Motor neuron (in vitro differentiated cells): ENCODE measurements at places on chromosomes 5 and 9. TPM values are rescaled to one million over a fixed set of nuclear protein-coding genes. Genes with fewer than 3 reads are reported as not detected.

DNA sequence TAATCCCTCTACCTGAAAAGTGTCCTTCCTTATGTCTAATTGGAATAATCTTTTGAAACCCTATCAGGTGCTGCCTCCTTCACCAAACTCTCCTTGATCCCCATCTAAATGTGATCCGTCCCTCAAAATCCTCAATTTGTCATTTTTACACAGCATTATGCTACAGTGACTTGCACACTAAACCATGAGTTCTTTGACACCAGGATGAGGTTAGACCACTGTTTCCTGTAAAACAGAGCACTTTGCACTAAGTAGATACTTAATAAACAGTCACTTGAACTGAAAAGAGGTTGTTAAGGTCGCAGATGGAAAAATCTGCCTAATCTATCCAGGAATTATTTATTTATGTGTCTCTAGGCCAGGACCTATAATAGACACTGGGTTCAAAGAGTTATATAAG, 44.2 kb upstream of the TLX3 start:
- no peak for ATAC-seq

The CHMP5 gene
- 73.1 and 74.3 TPM in 2 replicates for total RNA-seq

DNA sequence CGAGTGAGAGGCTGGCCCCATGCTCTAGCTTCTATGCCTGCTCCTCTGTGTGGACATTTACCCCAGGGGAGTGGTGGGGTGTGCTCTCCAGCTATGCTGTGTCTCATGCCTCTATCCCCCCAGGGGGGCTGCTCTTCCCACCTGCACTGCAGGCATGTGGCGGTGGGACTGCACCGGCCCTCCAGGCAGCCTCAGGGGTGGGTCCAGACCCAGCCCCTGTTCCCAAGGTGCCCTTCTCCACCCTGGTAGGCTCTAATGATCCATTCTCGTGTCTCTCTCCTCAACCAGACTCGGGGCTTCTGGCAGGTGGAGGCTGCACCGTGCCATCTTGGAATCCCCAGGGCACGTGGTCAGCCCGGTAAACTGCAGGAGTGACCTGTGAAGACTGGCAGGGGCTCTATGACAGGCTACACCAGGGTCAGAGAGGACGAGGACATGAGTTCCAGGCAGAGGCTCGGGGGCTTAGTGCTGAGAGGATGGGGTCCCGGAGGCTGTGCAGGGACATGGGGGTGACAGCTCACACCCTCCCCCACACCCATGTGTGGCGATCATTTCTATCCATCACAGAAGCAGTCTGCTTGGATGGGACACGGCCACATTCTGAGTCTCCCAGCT, 22.7 kb upstream of the COL5A1 start:
- ATAC-seq: no peak

The C9 gene
- not detected in 2 replicates for total RNA-seq

The GRAMD2B gene
- total RNA-seq: 0.33 and 0.63 TPM in 2 replicates

The FBXL17 gene
- 30.0 and 34.6 TPM in 2 replicates for total RNA-seq

The WNT8A gene
- not detected in 2 replicates for total RNA-seq

The DMRT2 gene
- 0.45 and 0.78 TPM in 2 replicates for total RNA-seq

The BARHL1 gene
- 0.40 and 1.6 TPM in 2 replicates for total RNA-seq

DNA sequence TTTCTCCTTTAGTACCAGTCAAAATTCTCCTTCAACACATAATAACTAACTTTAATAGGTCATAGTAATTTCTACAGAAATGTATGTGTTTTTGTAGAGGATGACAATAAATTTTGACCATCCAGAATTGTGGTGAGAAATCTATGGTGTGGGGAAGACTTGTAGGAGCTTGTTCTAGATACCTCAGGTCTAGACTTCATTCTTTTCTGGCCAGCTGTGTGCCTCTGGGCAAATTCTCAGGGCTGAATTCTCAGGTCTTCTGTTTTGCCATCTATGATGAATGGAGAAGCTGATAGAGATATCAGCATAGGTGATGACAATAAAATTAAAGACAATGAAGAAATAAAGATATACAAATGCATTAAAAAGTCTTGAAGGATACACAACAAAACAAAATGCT, 298.6 kb upstream of the MEF2C start:
- no peak for ATAC-seq

GRCh38 chr9:126955811-126956210, 41.2 kb downstream of the RALGPS1 start:
- ATAC-seq: no peak

The GABRA1 gene
- total RNA-seq: 1.3 and 1.5 TPM in 2 replicates

The FLT4 gene
- total RNA-seq: 0.14 and 0.37 TPM in 2 replicates

- no peak for ATAC-seq
These were observed 490.9 kb upstream of the RGMB start for GRCh38 chr5:98282521-98282920.

The KLHL3 gene
- 5.3 and 8.9 TPM in 2 replicates for total RNA-seq

The ZDHHC21 gene
- total RNA-seq: 12.5 and 12.8 TPM in 2 replicates

DNA sequence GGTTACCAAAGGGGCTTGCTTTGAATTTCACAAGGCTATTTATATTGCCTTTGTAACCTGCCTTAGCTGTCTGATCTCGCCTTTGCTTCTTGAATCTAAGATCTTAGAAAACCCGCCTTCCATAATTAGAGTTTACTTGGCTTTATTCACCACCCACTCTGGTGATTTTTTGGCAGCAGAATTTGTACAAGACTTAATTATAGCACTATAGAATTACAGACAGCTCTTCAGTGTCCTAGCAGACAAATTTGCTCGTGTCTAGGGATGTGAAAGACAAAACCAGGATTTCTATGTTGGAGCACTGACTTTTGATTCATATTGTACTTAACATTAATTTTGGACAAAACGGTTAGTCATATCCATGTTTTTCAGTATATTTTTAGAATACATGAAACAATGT, 306.6 kb downstream of the ADGRV1 start:
- no peak for ATAC-seq

DNA sequence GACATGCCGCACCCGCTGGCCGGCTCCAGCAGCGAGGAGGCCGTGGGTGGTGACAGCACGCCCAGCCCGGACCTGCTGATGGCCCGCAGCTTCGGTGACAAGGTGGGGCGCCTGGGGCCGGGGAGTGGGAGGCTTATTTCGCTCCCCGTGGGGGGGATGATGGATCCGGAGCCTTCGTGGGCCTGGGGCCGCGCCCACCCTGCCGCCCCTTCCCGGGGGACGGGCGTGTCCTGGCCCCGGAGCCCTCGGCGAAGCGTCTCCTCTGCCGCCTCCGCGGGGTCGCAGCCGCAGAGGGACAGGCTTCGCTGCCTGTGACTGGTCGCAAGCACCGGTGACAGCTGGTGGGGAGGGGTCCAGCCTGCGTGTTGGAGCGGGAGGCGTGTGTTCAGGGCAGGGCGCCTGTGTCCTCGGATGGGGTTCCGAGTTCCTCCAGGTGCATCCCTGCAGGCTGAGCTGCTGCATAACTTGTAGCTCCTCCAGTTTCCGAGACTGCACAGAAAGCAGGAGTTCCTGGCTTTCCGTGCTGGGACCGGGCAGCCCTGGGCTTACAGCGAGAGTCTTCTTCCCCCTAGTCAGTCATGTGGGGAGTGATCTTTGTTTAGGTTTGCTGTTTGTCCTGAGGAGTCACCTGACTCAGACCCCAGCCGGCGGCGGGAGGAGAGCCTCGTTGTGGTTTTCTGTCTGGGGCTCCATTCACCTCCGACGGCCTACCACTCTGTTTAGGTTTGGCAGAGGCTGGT, 666 bp downstream of the SNX30 start:
- ATAC-seq: peak; percentile 9

GRCh38 chr5:112995764-112996618, 19.4 kb downstream of the DCP2 start:
- ATAC-seq: peak; percentile 79

- peak; percentile 49 for ATAC-seq
These were observed at the start of gene CFAP77 for GRCh38 chr9:132409828-132410528. Gene CFAP77 (plus strand): TSS chr9:132410211. CDS start chr9:132410272, 61 bp downstream.

- ATAC-seq: peak; percentile 29
These were observed 157.8 kb upstream of the RASEF start for GRCh38 chr9:83220730-83221129.

The GPR150 gene
- 0.78 and 0.82 TPM in 2 replicates for total RNA-seq

The PLAC8L1 gene
- 1.1 and 1.3 TPM in 2 replicates for total RNA-seq

GRCh38 chr5:142325725-142326479, 1.1 kb upstream of the SPRY4 start:
- ATAC-seq: peak; percentile 39

DNA sequence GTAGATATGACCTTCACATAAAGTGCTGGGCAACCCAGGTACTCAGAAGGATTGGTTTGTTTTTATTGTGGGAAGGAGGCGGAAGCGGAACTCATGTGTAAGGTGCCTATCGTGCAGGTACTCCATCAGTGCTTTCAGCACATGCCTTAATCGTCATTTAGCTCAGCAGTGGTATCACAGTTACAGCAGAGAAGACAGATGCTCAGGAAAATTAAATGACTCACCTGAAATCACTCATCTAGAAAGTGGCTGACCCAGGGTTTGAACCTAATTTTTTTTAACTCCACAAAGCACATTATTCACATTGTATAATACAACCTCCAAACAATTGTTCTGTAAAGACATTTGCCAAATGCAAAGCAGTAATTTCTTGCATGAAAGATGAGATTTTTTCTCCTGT, 2.2 kb downstream of the C5orf46 start:
- peak; percentile 78 for ATAC-seq

The RANBP17 gene
- total RNA-seq: 27.7 and 39.1 TPM in 2 replicates

DNA sequence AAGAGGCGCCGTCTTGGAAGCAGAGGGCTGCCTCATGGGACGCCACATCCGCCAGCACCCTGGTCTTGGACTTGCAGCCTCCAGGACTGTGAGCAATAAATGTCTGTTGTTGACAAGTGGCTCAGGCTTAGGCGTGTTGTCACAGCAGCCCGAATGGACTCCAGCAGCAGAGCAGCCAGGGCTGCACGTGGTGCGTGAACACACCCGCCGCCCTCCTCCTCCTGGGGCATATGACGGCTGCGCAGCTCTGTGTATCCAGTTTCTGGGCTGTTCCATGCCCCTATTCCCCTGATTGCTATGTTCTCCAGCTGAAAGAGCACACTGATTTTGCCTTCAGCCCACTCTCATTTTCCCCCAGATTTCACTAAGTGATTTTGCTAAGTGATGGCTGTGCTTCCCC, 36.0 kb upstream of the CLPTM1L start:
- peak; percentile 22 for ATAC-seq

DNA sequence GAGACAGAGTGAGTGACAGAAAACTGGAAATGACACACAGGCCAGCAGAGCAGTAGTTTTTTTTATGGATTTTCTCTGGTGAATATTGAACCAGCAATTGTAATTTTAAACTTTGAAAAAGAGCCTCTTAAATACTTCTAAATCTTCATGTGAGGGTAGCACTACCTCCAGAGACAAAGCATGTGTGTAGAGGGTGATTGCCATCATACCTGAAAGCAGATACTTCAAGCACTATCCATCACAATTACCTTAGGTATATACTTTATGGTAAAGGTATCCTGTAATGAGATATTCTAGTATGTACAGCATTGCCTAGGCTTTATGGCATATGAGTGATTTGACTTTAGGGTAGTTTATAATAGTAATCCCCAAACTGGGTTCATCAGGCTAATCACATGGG, 3.4 kb upstream of the EBF1 start:
- no peak for ATAC-seq

DNA sequence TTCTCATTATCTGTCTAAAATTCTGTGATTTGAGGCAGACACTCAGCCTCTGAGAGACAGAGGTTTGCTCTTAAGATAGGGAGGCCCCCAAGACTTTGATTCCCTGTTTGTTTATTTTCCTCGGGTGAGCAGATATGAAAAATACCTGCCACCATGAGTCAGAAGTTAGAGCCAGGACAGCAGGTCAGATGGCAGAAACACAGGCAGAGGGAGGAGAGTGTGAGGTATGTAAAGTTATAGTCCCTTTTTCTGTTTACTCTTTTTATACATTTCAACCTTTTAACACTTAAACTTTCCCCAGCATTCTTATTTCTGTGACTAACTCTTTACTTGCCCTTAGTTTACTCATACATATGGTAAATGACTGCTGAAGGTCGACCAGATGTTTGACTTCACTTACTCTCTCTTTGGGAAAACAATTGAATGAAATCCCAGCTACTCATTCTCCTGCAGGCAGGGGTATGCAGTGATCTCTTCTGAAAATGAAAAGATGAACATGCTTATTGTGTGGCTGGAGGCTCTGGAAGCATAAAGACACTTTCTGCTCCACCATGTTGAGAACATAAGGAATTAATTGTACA, 383.8 kb downstream of the NTRK2 start:
- ATAC-seq: no peak

The ORM2 gene
- total RNA-seq: not detected in 2 replicates

DNA sequence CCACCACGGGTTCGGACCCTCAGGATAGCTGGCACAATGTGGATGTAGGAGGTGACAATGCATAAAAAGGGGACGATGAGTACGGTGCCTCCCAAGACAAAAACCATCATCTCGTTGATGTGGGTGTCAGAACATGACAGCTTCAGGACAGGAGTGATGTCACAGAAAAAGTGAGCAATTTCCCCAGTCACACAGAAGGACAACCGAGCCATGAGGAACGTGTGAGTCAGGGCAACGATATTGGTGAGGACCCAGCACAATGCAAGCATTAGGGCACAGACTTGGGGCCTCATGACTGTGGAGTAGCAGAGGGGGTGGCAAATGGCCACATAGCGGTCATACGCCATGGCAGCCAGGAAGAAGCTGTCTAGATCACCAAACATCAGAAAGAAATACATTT, 491 bp downstream of the OR1N1 start:
- ATAC-seq: no peak

DNA sequence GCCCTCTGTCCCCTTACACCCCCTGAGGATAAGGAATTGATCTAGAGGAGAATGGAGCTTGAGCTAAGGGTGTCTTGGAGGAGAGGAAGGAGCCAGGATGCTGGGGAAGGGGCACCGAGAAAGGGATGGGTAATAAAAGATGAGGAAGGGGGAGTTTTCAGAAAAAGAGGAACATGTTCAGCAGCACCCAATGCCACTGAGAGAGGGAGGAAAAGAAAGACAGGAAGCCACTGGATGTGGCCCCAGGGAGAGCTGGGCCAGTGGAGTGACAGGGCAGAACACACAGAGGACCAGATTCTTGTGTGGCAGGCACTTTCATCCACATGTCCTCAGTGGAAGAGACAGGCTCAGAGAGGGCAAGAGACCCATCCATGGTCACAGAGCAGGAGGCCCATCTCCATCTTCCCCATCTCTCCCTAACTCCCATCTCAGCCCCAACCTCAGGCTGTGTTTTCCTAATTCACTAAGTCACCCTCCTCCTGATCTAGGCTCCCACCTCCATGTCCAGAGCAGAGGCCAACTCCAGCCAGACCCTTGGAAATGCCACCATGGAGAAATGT, 7.2 kb downstream of the PFN3 start:
- ATAC-seq: no peak

DNA sequence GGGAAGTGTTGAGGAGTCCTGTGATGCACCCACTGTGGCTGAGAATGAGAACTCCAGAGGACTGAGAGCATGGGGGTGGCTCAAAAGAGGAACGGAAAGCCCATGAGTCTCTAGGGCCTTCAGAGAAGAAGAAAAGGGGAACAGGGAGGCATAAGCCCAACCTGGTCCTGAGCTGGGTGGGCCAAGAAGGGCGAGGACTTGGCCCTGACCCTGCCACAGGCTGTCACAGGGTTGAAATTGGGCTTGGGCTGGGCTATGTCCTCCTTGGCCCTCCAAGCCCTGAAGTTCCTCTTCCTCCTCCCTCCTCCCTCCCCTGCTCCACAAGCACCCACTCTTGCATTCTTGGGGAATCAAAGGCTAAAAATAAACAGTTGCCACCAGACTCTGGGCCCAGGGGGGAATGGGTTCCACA, 49.3 kb upstream of the PPARGC1B start:
- ATAC-seq: no peak
